AG04449 (cell line): ENCODE measurements at places on chromosomes 13 and 19.
A peak's percentile ranks its signal among the peaks of the same experiment; 100 is the strongest.

GRCh38 chr13:106212386-106213010 is 323.0 kb downstream of the EFNB2 start:
- DNase-seq, result peak; percentile 36

DNA sequence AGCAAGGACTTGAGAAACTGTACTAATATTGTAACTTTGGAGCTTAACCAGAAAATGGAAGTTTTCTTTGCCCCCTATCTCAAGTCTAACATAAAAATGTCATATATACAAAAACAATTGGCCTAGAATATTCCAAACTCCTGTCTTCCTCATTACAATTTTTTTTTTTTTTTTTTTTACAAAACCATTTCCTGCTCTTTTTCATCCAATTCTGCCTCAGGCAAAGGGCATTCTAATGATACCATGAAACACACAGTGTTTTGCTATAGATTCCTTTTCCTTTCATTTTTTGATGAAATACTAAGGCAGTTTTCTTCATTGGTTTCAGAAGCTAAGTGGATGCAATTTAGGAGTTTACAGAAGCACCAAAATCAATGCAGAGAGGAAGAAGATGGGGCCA is 119.7 kb downstream of the LHFPL6 start:
- DNase-seq, result no peak

- no peak for DNase-seq
Observed at GRCh38 chr13:104979281-104980030, 1556.0 kb downstream of the EFNB2 start.

DNA sequence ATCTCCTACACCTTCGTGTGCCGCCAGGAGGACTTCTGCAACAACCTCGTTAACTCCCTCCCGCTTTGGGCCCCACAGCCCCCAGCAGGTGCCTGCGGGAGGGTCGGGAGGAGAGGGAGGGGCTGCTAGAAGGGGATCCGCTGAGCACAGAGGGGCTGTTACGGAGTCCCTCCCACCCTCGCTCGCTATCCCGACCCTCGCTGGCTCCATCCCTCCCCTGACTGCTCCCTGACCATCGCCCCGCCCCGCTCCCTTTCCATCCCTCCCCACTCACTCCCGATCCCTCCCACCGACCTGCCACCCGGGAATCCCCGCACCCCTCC is 780 bp downstream of the CD177 start:
- no peak for DNase-seq

GRCh38 chr13:27909378-27909777 is 10.4 kb upstream of the PDX1 start:
- DNase-seq, result no peak

GRCh38 chr13:94825507-94825906 is 113.2 kb upstream of the SOX21 start:
- no peak for DNase-seq

- DNase-seq, result no peak
Observed at GRCh38 chr13:26599403-26599802, 41.9 kb downstream of the WASF3 start.

GRCh38 chr13:29125191-29125933 is 305.2 kb downstream of the MTUS2 start:
- DNase-seq, result no peak

DNA sequence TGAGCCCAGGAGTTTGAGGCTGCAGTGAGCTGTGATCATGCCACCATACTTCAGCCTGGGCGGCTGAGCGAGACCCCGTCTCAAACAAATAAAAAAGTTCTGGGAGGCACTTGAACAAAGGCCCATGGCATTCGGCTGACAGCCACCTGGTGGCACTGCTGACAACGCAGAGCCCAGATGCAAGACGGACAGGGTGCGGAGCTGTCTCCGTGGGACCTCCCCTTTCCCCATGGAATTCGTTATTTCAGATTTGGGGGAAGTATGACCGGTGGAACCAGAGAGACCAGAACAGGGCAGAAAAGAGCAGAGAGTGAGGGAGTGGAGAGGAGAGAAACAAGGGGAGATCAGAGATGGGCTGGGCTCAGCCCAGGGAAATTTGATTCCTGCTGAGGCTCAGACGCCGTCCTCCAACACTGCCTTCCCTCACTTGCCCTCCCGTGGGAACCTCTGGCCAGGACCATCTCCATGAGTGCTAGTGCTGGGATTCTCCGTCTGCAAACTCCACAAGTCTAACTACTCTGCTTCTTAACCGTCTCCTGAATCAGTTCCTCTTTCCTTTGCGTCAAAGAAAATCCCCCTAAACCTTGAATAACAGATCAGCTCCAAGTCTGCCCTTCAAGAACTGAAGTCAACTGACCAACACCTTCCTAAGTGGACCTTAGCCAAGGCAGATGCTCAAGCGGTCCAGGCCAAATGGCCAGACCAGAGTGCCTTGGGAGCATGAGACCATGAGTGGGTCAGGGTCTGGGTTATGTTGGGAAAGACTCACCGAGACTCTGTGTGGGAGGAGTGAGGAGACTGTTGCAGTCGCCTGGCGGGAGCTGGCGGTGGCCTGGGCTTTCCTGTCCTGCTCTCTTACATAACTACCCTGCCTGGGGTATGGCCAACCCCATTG is 11.9 kb upstream of the ATF5 start:
- no peak for DNase-seq

GRCh38 chr13:98632961-98633360 is 56.1 kb upstream of the STK24 start:
- DNase-seq, result no peak

- no peak for DNase-seq
Observed at GRCh38 chr19:11198769-11199424, 1.6 kb upstream of the KANK2 start.

- no peak for DNase-seq
Observed at GRCh38 chr19:31681121-31681520, 331.9 kb upstream of the TSHZ3 start.

GRCh38 chr13:113544071-113544891 is 40.3 kb upstream of the TFDP1 start:
- no peak for DNase-seq

GRCh38 chr19:35689836-35690235 is 14.5 kb upstream of the ZBTB32 start:
- DNase-seq, result no peak

GRCh38 chr19:32201636-32202051 is 143.8 kb upstream of the ZNF507 start:
- no peak for DNase-seq

- DNase-seq, result no peak
Observed at GRCh38 chr13:42221121-42221765, 50.7 kb upstream of the AKAP11 start.

DNA sequence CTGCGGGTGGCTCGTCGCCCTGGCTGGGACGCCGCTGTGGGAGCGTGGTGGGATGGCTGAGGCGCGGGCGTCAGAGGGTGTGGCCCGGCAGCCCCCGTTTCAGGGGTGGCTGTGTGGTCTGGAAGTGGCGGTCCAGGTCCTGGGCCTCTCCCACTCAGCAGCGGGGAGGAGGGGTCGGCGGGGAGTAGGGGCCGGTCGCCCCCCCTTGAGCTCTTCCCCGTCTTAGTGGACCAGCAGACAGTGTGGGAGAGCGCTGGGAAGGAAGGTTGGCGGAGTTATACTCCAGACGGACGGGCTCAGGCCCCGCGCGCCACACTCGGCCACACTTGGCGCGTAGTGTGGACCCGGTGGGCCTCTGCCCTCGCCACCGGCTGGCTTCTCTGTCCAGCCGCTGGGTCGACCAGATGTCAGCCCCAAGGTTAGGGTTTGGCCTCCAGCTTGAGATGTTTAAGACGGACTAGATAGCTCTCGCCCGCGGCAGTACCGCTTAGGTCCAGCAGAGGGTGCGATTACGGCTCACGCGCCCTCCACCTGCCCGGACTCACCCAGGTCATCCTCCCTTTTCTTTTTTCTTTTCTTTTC is 21.7 kb upstream of the ZNF429 start:
- DNase-seq, result no peak

- no peak for DNase-seq
Observed at GRCh38 chr19:3129112-3129511, 6.7 kb upstream of the GNA15 start.

DNA sequence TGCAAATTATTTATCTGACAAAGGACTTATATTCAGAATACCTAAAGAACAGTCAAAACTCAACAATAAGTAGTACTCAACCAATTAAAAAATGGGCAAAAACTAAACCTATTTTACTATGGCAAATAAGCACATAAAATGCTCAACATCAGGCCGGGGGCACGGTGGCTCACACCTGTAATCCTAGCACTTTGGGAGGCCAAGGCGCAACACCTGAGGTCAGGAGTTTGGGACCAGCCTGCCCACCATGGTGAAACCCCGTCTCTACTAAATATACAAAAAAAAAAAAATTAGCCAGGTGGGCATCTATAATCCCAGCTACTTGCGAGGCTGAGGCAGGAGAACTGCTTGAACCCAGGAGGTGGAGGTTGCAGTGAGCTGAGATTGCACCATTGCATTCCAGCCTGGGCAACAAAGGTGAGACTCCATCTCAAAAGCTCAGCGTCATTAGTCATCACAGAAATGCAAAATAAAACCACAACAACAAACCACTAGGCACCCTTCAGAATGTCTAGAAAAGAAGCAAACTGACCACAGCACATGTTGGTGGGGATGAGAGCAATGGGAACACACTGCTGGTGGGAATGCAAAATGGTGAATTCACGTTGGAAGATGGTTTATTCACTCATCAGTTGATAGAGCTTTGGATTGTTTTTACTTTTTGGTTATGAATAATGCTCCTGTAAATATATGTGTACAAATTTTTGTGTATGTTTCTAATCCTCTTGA is 180.6 kb upstream of the SOX1 start:
- DNase-seq, result no peak

DNA sequence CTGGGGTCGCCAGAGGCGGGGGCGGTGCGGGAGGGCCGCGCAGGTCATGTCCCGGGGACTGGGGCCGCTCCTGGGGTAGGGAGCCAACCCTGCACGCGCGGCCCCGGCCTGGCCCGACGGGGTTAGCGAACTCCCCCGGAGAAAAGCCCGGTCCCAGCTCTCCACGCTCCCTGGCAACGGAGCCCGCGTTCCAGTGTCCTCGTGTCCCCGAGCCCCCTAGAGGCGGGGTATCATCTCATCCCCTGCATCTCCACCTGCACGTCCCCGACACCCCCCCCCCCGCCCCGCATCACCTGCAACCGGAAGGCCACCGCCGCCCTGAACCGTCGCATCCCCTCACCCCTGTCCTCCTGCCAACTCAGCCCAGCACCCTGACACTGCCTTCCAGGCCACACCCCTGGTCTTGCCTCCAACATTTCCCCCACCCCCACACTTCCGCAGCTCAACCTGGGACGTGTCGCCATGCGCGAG is 2.7 kb downstream of the WDR88 start:
- no peak for DNase-seq

DNA sequence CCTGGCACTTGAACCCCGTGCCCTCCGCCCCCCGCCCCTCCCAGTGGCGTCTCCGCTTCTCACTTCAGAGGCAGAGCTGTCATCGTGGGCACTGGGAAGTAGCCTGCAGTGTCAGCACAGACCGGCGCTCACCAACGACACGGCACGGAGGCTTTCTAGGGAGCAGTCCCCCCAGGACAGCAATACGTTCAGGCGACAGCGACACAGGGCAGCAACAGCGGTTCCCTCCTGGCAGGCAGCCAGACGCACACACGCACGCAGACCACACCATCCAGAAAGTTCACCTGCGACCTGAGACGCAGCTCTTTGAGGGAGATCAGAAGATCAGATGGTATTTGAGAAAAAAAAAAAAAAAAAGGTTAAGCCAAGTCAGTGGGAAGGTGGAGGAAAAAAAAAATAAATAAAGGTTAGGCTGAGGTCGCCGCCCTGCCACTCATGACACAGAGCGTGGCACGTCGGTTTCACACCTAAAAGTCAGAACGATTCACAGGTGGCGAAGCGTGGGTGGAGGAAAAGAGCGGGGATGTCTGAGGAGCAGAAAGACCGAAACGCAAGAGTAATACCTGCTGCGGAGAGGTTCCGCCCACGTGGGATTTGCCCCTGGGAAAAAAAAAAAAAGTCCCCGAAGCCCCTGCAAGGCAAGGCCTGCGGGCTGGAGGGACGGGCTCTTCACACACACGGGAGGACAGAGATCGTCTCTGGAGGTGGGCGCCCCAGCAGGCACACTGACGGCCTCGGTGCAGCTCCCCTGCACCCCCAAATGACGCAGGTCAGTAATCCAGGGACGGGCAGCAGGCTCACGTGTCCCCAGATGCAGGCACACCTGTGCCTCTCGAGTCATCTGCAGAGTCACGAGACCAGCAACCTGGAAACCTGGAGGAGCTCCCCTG is 94.5 kb downstream of the GNG7 start:
- no peak for DNase-seq

GRCh38 chr13:80551650-80552497 is 210.9 kb upstream of the SPRY2 start:
- DNase-seq, result no peak

DNA sequence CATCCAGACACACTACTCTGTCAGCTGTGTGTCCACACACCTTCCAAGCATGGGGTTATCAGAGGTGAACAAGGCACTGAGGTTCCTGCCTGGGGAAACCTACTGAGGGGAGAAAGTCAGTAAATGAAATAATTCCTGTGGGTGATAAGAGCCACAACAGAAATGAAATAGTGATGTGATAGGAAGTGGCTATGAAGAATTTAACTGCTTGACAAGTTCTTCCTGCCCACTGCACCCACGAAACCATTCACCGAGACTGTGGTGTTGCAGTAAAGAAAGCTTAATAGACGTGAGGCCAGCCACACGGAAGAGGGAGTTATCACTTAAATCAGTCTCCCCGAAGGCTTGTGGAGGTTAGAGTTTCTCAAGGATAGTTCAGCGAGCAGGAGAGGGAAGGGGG is 353.1 kb downstream of the UQCRFS1 start:
- DNase-seq, result no peak

DNA sequence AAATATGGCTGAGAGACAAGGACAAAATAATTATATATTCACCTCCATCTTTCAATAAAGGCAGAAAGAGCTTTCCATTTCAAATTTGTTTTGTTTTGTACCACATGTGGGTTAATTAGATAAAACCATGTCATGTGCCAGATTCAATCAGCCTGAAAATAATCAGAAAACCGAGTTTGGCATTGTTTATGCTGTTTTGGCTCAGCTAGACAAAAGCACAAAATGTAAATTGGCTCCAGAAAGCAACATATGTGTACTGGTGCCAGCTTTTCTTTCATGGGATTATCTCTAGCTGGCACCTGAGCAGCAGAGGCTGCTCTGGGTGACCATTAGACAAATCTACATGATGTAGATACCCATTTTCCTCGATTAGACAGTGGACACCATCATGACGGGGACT is 9.2 kb upstream of the DNAJC15 start:
- DNase-seq, result no peak

- DNase-seq, result no peak
Observed at GRCh38 chr13:109699628-109700071, 86.7 kb downstream of the IRS2 start.

DNA sequence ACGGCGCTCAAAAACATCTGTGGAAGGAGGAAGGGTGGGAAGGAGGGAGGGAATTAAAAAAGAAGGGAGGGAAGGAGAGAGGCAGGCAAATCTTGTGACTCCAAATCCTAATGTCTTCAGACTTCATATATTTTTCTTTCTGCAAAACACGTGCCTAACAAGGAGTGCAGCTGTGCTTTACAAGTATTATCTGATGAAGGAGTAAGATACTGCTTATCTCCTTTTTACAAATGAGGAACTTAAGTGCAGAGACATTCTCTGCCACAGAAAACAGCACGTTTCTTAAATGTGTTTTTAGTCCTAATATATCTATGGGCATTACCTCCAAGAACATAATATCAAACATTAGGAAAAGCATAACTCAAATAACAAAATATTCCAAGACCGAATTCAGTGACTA is 6.5 kb downstream of the FLT3 start:
- no peak for DNase-seq
